NCI-H460 (cell line): ENCODE measurements at places on chromosomes 4 and X.

DNA sequence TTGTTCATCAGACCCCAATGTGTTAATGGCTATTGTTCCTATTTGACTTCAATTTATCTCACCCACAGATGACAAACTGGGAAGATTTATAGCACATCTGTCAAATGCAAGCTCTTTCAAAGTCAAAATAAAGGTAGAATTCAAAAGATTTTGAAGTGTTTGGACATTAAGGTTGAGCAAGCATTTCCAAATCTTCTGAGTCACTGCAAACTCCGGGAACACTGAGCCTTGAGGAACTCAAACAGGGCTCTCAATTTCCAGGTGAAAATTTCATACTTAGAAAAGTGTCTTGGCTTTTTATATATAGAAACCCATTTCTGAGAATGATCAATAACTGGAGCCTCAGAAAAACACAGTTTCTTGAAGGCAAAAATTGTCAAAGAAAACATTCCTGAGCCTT is 199.5 kb upstream of the IGFBP7 start:
- no peak for DNase-seq

DNA sequence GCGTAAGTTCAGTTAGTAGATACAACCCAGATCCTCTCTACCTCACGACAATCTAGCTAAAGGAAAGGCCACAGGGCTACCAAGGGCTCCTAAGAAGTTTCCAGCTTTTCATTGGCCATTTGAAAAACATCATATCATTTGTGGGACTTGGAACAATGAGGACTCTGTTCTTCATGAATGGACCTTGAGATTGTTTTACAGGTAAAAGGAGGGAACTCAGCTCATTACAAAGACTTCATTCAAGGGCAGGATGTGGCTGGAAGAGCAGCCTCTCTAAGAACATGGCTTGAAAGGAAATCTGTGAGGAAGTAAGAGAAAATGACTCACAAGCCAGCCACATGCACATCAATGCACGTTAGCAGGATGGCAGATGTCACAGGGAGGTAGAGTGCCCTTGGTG is 105.9 kb upstream of the SLC7A11 start:
- no peak for DNase-seq

DNA sequence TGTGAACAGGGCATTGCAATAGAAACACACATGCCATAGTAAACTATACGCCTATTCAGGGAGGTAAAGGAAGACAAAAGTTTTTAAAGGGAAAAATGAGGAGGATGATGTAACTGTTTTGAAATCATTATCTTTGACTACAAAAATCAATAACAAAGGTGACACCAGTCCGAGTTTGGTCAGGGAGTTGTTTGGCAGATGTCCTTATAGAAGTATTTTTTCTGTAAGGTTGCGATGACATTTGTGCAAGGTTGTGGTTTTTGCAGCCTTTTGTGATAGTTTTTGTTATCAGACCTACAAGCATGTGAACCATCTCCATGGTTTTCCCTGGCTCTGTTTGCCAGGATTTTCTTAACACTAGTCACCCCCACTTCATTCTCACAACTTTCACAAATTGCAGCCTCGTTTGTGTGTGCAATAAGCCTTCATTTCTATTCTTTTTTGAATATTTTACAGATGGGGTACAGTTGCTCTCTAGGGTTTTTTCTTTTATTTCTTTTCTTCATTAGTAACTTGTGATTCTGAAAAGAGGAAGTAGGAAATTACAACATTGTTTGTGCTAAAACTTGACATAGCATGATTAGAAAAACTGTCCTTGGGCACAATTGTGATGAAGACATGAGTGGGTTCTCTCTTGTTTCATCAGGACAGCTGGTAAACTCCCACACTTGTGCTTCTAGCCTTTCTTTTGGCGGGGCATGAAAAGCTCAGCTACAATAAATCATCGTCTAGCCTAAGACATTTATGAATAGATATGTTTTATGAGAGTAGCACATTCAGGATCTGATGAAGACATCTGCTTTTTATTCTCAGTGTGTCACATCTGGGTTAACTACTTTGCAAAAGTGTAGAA is 60.2 kb upstream of the PNPLA4 start:
- DNase-seq, result no peak

GRCh38 chr4:5137226-5137625 is 85.9 kb downstream of the STK32B start:
- no peak for DNase-seq

- no peak for DNase-seq
Measured at GRCh38 chr4:124977045-124977444, 264.5 kb upstream of the ANKRD50 start.

- DNase-seq, result no peak
Measured at GRCh38 chrX:17527135-17527701, 152.2 kb downstream of the NHS start.

DNA sequence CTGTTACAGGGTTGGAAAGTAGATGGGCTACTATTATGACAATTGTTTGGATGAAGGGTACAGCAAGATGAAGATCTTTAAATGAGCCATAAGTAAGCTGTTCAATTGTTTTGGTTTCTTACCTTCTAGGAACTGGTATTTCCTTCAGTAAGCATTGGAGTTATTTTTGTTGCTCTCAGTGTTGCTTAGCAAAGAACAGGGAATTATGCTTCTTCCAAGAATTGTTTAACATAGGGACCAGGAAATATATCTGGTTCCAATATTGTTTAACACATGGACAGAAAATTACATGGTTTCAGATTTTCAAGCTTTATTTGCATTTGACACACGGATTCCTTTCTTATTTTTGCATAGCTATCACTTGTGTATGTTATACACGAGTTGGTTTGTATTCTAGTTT is 1999.0 kb downstream of the ARAP2 start:
- DNase-seq, result no peak
